ENCODE measurements at places on chromosomes 13 and 19. TPM values are rescaled to one million over a fixed set of nuclear protein-coding genes. Genes with fewer than 3 reads are reported as not detected.

Gene ZNF93
- total RNA-seq = 6.3 TPM

DNA sequence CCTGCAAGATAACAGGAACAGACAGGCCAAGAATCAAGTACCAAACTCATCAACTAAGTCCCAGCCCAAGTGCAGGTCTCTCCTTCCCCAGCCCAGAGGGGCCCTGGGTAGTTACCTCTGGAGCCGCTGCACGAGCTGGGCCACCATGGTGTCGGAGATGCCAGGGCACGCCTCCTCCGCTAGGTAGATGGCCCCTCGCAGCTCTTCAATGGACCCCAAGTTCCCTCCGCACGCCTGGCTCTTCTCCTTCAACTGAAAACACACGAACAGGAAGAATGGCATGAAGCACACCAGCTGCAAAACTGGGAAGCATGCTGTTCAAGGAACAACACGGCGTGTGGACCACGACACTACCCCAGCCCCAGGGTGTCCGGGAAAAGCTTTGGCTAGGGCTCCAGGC, 119.9 kb downstream of the STK24 start:
- DNase-seq = no peak

GRCh38 chr19:2374808-2375207, 14.7 kb downstream of the TMPRSS9 start:
- DNase-seq = no peak

- DNase-seq = no peak
Measured at GRCh38 chr19:14728595-14728994, 38.7 kb downstream of the ZNF333 start.

Gene TEX26
- not detected for total RNA-seq

Gene FXYD5
- total RNA-seq = 20.2 TPM

GRCh38 chr19:48591021-48591420, 15.5 kb upstream of the SPACA4 start:
- DNase-seq = no peak

Gene RASL11A
- 18.8 TPM for total RNA-seq

GRCh38 chr13:113408562-113408961, 44.6 kb upstream of the GRTP1 start:
- peak; percentile 17 for DNase-seq

DNA sequence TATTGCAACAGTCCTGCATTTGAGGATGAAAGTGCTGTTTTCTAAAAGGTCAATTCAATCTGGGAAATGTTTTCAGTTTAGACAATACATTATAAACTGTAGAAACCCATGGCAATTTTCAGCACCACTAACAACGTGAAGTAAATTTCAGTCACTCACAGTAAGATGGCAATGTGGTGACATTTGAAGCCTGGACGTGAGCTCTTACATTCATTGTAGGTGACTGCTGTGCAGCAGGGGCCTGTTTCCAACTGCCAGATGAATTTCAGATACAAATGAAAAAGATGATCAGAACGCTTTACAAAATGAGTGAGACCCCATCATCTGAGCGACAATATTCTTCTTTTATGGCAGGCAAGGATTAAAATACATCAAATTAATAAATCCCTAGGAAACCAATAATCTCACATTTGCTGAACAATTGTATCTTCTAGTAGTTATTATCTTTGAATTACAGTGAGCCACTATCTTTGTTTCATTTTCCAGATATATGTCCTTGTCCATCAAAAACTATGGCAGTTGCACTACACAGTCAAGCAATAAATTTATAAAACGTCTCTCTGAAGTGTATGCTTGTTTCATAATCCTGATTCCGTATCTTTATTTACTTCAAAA, 1816.8 kb downstream of the OLFM4 start:
- no peak for DNase-seq

Gene FFAR2
- total RNA-seq = not detected

All from Caco-2 (cell line).